ENCODE measurements at places on chromosomes 13 and 19. TPM values are rescaled to one million over a fixed set of nuclear protein-coding genes. Genes with fewer than 3 reads are reported as not detected.

ZNF709 gene
- 1.4 TPM for total RNA-seq

- DNase-seq: peak; percentile 24
Measured at GRCh38 chr19:40747536-40747935, 2.7 kb downstream of the ACTMAP start.

DNA sequence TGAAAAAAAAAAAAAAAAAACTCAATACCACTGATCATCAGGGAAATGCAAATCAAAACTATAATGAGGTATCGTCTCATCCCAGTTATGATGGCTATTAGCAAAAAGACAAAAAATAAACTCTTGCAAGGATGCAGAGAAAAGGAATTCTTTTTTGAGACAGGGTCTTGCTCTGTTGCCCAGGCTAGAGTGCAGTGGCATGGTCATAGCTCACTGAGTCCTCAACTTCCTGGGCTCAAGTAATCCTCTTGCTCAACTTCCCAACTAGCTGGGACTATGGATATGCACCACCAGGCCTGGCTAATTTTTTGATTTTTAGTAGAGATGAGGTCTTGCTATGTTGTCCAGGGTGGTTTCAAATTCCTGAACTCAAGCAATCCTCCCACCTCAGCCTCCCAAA lies 59.5 kb downstream of the MICU2 start:
- DNase-seq: no peak

- no peak for DNase-seq
Measured at GRCh38 chr13:49437705-49438104, 6.2 kb downstream of the CAB39L start.

DNA sequence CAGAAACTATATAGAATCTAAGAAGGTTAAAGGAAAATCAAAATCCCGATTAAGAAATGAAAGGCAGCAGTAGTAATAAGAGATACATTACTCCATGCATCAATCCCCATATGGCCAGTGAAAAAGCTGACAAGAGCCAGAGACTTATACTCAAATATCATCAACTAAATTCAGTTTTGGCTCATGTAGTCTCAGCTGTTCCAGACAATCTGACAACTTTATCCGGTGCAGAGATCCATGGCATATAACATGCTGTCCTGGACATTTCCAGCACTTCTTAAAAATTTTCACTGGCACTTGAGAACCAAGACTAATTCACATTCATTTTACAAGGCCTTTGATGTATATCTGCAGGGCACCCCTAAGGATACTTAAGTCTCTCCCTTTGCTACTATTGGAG lies 255.7 kb upstream of the KLHL1 start:
- DNase-seq: no peak

DNA sequence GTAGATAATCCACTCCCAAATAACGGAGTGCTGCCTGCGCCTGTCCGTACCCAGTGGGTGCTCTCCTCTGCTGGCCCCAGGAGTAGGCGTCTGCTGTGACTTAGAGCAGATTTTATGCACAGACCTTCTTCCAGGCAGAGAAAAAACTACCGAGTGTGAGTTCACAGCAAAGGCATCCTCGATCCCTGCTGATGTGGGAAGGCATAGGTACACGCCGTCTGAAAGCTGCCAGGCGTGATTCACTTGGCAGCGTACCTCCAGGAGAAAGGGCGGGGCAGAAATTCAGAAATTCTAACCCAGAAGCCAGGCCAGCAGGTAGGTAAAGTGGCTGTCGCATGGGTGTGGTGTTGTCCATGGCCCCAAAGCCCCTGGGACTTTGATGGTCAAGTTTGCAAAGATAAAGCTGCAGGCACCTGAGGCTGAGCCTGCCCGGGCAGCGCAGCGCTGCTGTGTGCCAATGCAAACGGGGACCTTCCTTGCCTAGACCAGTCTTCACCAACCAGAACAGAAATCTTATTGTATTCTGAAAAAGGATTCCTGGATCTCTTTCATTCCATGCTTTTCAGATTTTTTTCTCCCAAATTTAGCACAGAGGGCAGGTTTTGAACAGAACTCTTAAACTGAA lies 36.3 kb downstream of the COL4A2 start:
- no peak for DNase-seq

GRCh38 chr19:40272261-40272660 lies 12.9 kb downstream of the AKT2 start:
- no peak for DNase-seq

- DNase-seq: no peak
Measured at GRCh38 chr19:10118960-10119359, 739 bp downstream of the EIF3G start.

GRCh38 chr19:48868114-48868886 lies at the start of gene PLEKHA4:
Gene PLEKHA4 (minus strand): TSS chr19:48868617. CDS start chr19:48867620, 997 bp downstream.
- DNase-seq: peak; percentile 88

C1QTNF9B gene
- 1.9 TPM for total RNA-seq

HSH2D gene
- total RNA-seq: 0.32 TPM

DNA sequence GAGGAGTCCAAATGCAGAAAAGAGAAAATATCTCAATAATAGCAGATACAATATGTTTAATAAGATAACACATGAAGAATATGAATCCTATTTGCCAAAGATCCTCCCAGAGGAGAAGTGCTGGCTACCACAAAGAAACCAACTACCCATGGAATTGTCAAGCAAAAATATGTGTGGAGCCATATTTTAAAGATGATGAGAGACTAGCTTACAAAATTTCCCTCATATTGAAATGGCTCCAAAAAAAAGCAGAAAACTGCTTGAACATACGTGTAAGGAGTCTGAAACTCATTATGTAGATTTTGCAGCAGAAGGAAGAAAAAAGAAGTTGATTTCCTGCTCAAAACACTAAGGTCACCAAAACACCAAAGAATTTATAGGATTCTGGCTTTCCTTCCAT lies 94.2 kb downstream of the USP12 start:
- DNase-seq: no peak

DNA sequence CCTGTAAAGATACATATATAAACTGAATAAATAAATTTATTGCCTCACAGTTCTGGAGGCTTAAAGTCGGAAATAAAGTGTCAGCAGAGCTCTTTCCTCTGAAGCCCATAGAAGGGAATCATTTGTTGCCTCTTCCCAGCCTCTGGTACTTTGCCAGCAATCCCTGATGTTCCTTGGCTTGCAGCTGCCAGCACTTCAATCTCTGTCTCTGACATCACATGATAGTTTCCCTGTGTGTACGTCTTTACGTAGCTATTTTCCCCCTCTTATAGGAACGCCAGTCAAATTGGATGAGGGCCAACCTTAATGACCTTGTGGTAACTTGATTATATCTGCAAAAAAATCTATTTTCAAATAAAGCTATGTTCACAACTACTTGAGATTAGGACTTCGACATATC lies 250.9 kb downstream of the LIG4 start:
- no peak for DNase-seq

- DNase-seq: peak; percentile 47
Measured at GRCh38 chr19:29263305-29264135, 50.6 kb upstream of the UQCRFS1 start.

SHISA7 gene
- not detected for total RNA-seq

ZNF560 gene
- total RNA-seq: not detected

- no peak for DNase-seq
Measured at GRCh38 chr13:105083992-105084391, 1451.5 kb downstream of the EFNB2 start.

DNA sequence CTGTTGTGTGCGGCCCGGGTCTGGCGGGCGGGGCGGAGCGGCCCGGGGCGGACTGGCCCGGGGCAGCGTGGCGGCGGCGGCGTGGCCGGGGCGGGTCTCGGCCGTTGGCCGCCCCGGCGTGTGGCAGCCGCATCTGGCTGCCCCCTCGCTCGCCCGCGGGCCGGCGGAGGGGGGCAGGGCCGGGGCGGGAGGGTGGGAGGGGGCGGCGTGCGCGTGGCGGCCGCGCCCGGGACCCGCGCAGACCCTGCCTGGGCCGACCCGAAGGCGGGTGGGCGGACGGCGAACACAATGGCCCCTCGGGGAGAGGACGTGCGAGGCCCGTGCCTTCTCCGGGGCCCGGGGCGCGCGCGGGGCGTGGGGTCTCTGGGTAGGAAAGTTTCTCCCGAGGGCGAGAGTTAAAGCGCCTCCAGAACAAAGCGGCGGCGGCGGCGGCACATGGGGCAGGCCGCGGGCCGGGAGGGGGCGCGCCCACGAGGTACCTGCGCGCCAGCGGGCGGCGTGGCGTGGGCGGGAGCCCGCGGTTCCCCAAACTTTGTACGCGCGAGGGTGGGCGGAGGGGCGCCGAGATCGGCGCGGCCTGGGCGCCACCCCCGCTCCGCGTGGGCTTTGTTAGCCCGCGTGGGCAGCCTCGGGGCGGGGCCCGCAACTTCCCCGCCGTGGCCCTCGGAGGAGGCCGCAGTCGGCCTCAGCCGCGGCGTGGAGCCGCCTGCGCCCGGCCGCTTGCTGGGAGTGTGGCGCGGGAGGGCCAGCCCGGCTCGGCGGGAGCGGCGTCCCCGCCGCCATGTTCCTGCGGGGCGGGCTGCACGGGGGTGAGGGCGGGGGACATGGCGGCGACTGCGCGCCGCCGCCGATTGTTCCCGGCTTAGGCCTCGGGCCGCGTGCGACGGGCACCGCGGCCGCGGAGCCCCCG lies 764 bp downstream of the MIR17HG start:
- DNase-seq: peak; percentile 64

DNA sequence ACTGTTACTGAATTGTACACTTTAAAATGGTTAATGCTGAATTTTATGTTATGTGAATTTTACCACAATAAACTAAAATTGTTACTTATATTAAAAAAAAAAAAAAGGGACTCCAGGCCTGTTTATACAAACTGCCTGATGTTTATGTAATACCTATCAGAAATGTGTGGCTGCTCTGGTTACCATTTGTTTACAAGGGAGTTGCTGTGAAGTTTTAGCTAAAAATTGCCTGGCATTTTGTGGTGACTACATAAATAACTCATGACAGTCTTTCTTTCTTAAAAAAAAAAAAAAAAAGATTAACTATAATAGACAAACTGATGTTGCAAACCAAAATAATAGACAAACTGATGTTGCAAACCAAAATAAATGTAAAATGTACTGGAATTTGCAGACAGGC lies 71.8 kb downstream of the CDADC1 start:
- DNase-seq: no peak

DNA sequence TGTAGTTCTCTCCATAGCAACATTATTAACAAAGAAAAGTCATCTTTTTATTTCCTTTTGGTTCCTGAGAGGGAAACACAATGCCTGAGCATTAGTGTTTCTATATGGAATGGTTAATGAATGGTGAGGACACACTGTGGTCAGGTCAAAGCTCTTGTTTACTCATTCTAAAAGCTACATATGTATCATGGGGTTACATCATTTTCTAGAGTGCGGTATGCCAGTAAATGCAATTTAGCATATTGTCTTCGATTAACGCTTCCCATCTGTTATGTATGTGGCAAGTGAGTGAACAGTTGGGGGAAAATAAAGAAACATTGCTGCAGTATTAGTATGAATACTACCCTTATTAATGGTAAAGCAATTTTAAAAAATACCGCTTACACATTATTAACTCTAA lies 1152.2 kb upstream of the SPRY2 start:
- DNase-seq: no peak

DNA sequence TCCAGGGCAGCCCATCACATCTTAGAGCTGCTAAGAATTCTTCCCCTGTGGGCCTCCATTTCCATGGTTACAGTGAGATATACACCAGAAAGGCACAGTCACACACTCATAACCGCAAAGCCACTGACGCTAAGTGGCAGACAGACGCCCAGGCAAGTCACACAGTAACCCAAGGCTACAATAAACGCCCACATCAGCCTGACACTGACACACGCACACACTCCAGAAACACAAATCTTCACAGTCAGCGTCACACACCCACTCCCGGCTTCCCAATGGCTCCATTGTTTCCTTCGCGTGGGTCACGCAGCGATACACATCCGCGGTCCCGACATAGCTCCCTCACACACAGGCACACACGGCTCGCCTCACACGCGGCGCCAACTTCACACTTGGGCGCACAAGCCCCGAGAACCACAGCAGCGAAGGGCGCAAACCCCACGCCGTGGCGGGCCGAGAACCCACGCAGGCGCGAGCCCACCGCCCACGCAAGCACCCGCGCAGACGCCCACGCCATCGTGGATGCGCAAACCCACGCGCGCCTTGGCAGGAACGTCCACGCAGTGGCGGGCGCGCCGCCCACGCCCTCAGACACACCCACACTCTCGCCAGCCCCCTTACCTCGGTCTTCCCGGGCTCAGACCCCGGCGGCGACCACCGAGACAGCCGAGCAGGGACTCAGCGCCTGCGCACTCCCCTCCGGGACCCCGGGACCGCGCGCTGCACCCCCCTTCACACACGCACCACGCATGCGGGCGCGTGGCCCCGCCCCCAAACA lies at the start of gene ZNF667:
ZNF667 (minus strand) TSS at position 695 of the 778 bp plus-strand sequence. CDS start 14,975 bp downstream, outside the sequence.
- no peak for DNase-seq

- no peak for DNase-seq
Measured at GRCh38 chr19:51242881-51243630, 7.8 kb upstream of the SIGLECL1 start.

GRCh38 chr19:19270749-19271571 lies 2.1 kb downstream of the TM6SF2 start:
- no peak for DNase-seq

DNA sequence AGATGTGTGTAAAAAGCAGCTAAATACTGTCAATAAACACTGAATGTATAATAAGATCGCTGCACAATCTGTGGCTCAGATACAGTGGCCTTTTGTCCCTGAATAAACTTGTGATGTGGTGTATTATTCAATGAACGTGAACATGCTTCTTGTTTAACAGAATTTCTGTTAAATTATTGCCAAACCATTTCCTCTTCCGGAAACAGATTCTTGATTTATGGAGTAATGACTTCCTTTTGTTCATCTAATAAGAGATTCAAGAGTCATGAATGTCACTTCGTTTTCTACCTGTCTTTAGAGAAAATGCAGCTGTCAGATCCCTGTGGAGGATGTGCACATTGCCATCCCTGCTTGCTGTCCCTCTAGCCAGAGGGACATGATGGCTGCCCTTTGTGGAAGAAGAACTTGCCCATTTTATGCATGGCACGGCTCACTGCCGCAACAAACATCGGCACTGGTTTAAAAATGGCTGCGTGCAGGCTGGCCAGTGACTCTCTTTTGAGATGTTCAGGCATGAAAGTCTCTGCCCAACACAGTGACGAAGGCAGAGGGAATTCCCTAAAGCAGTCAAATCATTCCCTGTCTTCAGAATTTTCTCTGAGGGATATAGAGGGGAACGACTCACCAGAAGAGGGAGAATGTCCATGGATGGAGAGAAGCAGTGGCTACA lies 3.1 kb upstream of the TNFSF13B start:
- peak; percentile 45 for DNase-seq

GRCh38 chr19:42531313-42531712 lies 3.0 kb upstream of the CEACAM1 start:
- DNase-seq: no peak

DNA sequence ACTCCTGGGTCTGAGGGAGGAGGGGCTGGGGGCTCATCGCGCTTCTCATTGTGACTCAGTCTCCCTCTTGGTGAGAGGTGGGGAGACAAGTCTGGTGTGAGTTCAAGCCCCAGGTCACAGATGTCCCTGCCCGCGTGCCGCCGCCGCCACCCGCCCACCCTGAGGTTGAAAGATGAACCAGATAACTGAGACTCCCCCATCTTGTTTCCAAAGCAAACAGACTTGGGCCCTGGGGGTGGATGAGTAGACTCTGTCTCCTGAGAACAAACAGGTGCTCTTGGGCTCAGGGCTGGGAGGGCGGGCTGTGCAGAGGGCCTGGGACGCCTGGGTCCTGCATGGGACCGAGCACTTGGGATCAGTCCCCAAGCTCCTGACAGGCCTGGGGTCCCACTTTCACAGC lies 567 bp downstream of the SBK2 start:
- no peak for DNase-seq

PNMA8C gene
- total RNA-seq: not detected

SIGLEC5 gene
- not detected for total RNA-seq

Data from Right ventricle myocardium superior (tissue), 1 donor.